ENCODE measurements at places on chromosomes 3 and 15. TPM values are rescaled to one million over a fixed set of nuclear protein-coding genes. Genes with fewer than 3 reads are reported as not detected.

DNA sequence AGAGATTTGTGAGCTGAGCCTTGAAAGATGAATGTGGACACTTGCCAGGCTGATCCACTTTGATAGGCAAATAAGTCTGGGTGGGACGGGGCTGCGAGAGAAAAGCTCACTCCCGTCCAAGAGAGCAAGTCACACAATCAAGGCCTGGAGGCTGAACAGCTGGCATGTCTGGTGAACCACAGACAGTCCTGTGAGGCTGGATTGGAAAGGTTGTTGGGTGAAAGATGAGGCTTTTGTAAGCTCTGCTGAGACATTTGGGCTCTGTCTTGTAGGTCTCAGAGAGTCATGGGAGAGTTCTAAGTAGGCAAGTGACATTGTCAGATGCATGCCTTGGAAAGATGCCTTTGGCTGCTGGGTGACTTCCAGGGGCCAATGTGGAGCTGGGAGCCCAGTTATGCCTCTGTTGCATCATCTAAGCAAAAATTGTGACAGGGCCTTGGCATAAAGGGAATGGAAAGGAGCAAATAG lies 38.5 kb downstream of the RPLP1 start:
- DNase-seq = no peak
- H3K36me3 ChIP-seq = no peaks in the 10 kb centered on the region
- peaks cover 24% of the 10 kb centered on the region for H3K4me1 ChIP-seq
- H3K27me3 ChIP-seq = no peaks in the 10 kb centered on the region

DNA sequence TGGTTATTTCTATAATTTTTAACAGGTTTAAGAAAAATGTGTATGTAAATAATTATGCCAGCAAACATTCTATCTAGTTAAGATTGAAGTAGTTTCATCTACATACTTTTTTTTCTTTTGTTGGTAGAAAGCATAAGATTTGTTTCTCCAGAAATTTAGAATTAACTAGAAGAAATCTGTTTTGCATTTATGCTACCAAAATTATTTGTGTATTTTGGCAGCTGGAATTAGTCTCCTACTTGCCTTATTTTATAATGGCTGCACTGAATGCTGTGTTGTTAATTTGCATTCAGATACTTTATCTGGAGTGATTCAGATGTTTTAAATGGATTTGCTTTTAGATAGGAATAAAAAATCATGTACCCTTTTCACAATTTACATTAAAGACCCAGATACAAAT lies 100.2 kb upstream of the NAALADL2 start:
- DNase-seq = no peak
- no peak overlapping the region for H3K4me3 ChIP-seq
- H3K4me1 ChIP-seq = no peaks in the 10 kb centered on the region
- H3K36me3 ChIP-seq = no peaks in the 10 kb centered on the region
- H3K27me3 ChIP-seq = no peaks in the 10 kb centered on the region
- H3K27ac ChIP-seq = no peak overlapping the region

- peaks cover 79% of the 10 kb centered on the region for H3K4me1 ChIP-seq
- H3K36me3 ChIP-seq = peaks cover 23% of the 10 kb centered on the region
- no peak overlapping the region for H3K27ac ChIP-seq
- H3K27me3 ChIP-seq = no peaks in the 10 kb centered on the region
- DNase-seq = no peak
Measured at GRCh38 chr3:12947504-12948369, 106.4 kb upstream of the RPL32 start.

GRCh38 chr3:182886497-182886896 lies 93.2 kb downstream of the ATP11B start:
- no peak for DNase-seq
- H3K4me3 ChIP-seq = no peak overlapping the region
- H3K36me3 ChIP-seq = peaks cover 6% of the 10 kb centered on the region
- no peaks in the 10 kb centered on the region for H3K27me3 ChIP-seq
- H3K4me1 ChIP-seq = no peaks in the 10 kb centered on the region

DNA sequence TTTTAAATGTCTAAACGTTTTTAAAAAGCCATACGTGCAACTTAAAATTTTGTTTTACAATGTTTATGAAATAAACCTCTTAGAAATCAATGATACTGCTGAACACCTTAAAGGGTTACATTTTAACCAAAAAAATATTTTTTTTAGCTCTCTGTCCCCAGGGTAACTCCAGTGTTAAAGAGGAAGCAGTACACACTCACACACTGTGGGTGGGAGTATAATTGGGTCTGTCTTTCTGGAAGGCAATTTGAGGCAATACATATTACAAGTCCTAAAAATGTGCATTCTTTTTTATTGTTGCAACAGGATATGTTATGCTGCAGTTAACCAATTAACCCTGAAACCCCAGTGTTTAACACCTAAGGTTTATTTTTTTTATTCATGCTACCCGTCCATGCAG lies 34.1 kb downstream of the WHAMM start:
- peaks cover 31% of the 10 kb centered on the region for H3K36me3 ChIP-seq
- H3K4me3 ChIP-seq = no peak overlapping the region
- H3K27ac ChIP-seq = no peak overlapping the region
- H3K27me3 ChIP-seq = no peaks in the 10 kb centered on the region
- DNase-seq = no peak

DNA sequence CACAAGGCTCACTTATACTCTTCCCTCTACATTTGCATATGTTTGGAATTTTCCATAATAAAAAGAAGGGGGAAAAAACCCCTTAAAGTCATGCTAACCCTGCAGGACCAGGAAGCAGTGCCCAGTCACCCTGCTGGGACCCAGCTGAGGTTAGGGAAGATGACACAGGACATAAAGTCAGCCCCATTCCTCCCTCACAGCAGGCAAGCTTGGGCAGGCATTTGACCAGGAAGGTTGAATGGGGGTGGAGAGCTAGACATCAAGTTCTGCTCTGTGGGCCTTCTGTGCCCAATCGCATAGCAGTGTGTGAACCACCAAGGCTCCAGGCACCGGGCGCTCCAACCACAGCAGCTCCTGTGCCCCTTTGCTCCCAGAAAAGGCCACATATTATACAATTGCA lies 7.1 kb upstream of the HDAC11 start:
- peaks cover 6% of the 10 kb centered on the region for H3K4me1 ChIP-seq
- H3K36me3 ChIP-seq = no peaks in the 10 kb centered on the region
- no peak overlapping the region for H3K4me3 ChIP-seq
- H3K27me3 ChIP-seq = no peaks in the 10 kb centered on the region
- no peak for DNase-seq

DNA sequence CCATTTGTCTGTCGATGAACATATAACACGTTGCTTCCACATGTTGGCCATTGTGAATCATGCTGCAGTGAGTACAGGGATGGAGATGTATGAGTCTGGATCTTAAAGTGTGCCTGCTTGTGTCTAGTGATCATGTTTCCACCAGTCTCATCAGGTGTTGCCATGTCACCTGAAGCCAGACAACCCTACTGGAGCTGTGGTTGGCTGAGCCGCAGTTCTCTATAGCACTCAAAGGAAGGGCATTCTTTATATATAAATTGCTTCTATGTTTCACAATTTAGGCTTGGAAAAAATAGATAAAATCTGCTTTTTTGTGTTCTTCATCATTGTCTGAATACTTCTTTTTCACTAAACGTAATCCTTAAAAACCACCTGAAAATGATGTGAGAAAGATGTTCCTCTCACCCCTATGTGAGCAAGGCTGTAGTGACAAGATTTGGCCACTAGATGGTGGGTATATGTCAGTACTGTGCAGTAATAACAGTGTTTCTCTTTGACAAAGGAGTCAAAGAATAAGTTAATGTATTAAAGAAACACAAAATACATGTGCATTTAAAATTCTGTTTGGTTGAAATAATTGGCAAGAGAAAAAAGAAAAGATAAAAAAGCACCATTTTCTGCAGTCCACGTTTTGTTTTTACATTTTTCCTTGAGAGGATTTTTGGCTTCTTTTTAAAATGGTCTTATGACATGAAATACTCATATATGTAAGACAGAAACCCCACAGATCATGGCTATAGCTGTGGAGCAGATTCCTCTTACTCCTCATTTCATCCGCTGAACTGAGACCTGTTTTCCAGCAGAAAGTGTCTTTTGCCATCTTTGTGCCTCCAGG lies 394.5 kb upstream of the DPPA4 start:
- DNase-seq = peak; percentile 32
- H3K36me3 ChIP-seq = no peaks in the 10 kb centered on the region
- no peaks in the 10 kb centered on the region for H3K4me1 ChIP-seq
- no peaks in the 10 kb centered on the region for H3K27me3 ChIP-seq
- H3K4me3 ChIP-seq = no peak overlapping the region

- no peak for DNase-seq
- no peak overlapping the region for H3K27ac ChIP-seq
- no peaks in the 10 kb centered on the region for H3K36me3 ChIP-seq
- peaks cover 34% of the 10 kb centered on the region for H3K4me1 ChIP-seq
- H3K4me3 ChIP-seq = no peak overlapping the region
Measured at GRCh38 chr15:101026656-101027272, 107.6 kb downstream of the LRRK1 start.

DNA sequence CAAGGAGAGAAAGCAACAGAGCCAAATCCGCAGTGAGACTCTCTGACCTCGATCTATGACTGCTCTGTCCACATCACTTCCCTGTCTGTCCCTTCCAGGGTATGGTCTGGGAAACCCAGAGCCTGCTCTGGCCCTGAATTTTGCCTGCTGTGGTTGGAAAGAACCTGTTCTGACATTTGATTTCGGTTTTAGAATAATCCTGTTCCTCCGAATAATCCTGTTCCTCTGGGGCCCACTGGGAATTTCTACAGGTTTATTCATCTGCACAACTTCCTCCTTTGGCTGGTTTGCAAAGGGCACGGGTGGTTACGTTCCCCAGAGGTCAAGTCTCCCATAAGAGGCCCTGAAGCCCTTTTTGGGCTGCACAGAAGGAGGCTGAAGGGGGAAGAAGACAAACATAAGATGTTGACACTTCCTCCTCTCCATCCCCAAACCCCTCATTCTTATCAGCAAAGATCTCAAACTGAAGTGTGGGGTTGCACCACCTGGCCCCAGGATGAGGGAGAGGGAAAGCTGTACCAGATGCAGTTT lies 10.6 kb downstream of the LAMP3 start:
- no peaks in the 10 kb centered on the region for H3K27me3 ChIP-seq
- no peaks in the 10 kb centered on the region for H3K4me1 ChIP-seq
- H3K27ac ChIP-seq = no peak overlapping the region
- H3K36me3 ChIP-seq = no peaks in the 10 kb centered on the region
- H3K4me3 ChIP-seq = no peak overlapping the region
- no peak for DNase-seq

DNA sequence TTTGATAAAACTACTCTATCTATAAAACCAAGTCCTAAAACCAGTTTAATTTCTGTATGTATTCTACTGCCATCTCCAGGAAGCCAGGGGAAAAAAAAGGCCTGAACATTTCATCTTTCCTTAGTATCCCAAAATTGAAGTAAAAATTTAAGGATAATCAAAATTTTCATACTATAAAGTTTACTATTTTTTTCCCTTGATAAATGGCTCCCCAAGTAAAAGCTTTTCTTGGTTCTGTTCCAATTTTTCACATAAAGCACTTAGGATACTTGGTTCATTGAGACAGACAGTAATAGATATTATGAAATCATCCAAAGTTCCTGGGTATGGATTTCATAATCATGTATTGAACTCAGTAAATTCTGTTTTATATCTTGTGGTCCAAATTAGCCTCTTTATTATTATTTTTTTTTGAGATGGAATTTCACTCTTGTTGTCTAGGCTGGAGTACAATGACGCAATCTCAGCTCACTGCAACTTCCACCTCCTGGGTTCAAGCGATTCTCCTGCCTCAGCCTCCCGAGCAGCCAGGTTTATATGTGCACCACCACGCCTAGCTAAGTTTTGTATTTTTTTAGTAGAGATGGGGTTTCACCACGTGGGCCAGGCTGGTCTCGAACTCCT lies 34.5 kb downstream of the ICE2 start:
- no peak for DNase-seq
- H3K27me3 ChIP-seq = no peaks in the 10 kb centered on the region
- no peak overlapping the region for H3K4me3 ChIP-seq
- H3K36me3 ChIP-seq = peaks cover under 1% of the 10 kb centered on the region
- no peaks in the 10 kb centered on the region for H3K4me1 ChIP-seq
- H3K27ac ChIP-seq = no peak overlapping the region

GRCh38 chr15:93460717-93461116 lies 371.7 kb upstream of the RGMA start:
- no peak for DNase-seq
- no peak overlapping the region for H3K4me3 ChIP-seq
- no peaks in the 10 kb centered on the region for H3K4me1 ChIP-seq
- H3K27me3 ChIP-seq = no peaks in the 10 kb centered on the region

- H3K27me3 ChIP-seq = no peaks in the 10 kb centered on the region
- H3K36me3 ChIP-seq = no peaks in the 10 kb centered on the region
- DNase-seq = no peak
- no peak overlapping the region for H3K27ac ChIP-seq
- H3K4me3 ChIP-seq = no peak overlapping the region
Measured at GRCh38 chr3:6680119-6680806, 180.7 kb upstream of the GRM7 start.

DNA sequence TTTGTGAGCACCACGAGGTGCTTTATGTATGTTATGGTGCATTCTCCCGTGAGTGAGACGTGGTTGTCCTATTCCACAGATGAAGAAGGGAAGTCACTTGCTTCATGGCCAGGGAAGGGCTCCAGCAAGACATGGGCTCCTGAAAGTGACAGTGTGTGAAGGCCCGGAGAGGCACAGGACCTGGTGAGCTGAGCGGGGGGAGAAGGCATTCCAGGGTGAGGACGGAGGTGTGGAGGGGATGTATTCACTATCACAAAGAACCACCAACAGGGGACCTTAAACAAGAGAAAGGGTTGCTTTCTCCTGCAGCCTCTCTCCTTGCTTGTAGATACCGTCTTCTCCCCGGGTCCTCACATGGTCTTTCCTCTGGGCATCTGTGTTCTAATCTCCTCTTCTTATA lies 139.1 kb downstream of the FBLN2 start:
- no peak overlapping the region for H3K4me3 ChIP-seq
- H3K4me1 ChIP-seq = peaks cover 75% of the 10 kb centered on the region

- H3K27ac ChIP-seq = no peak overlapping the region
- no peaks in the 10 kb centered on the region for H3K4me1 ChIP-seq
- H3K4me3 ChIP-seq = no peak overlapping the region
- peak; percentile 51 for DNase-seq
- no peaks in the 10 kb centered on the region for H3K27me3 ChIP-seq
Measured at GRCh38 chr3:171824116-171824515, 13.8 kb upstream of the PLD1 start.

DNA sequence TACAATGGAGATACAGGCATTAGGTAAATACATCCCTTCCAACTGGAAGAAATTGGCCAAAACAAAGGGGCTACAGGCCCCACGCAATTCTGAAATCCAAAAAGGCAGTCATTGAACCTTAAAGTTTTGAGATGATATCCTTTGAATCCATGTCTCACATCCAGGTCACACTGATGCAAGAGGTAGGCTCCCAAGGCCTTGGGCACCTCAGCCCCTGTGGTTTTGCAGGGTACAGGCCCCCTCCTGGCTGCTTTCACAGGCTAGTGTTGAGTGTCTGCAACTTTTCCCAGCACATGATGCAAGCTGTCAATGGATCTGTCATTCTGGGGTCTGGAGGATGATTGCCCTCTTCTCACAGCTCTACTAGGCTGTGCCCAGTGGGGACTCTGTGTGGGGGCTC lies 766.7 kb downstream of the ZBBX start:
- H3K27me3 ChIP-seq = no peaks in the 10 kb centered on the region
- no peaks in the 10 kb centered on the region for H3K4me1 ChIP-seq
- H3K27ac ChIP-seq = no peak overlapping the region
- no peak for DNase-seq
- no peaks in the 10 kb centered on the region for H3K36me3 ChIP-seq
- no peak overlapping the region for H3K4me3 ChIP-seq

The LSMEM2 gene
- polyA plus RNA-seq = 1.1 TPM

The PLA2G4D gene
- polyA plus RNA-seq = 0.26 TPM

The B3GNT5 gene
- 17.8 TPM for polyA plus RNA-seq

The SLC2A2 gene
- polyA plus RNA-seq = 0.10 TPM

The THAP10 gene
- polyA plus RNA-seq = 19.3 TPM

The PPARG gene
- 3.7 TPM for polyA plus RNA-seq

The BMF gene
- 4.6 TPM for polyA plus RNA-seq

All from spinal cord (tissue), 10 donors.